ENCODE measurements at places on chromosomes 7 and 10.

DNA sequence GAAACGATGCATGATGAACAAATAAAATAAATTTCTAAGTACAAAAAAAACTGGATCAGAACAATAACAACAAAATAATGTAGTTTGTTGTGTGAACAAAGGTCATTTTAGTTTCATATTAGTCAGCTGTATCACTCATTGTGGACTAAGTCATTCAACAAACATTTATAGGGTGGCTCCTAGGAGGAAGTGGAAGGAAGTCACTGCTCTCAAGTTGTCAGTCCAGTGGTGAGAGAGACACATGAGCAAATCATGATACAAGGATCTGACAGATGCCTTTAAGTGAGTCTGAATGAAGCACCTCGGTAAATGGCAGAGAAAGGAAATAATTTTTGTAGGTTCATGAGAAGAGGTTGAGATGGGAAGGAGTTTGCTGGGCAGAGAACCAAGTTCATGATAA is 56.8 kb downstream of the EPDR1 start:
- no peak for DNase-seq

DNA sequence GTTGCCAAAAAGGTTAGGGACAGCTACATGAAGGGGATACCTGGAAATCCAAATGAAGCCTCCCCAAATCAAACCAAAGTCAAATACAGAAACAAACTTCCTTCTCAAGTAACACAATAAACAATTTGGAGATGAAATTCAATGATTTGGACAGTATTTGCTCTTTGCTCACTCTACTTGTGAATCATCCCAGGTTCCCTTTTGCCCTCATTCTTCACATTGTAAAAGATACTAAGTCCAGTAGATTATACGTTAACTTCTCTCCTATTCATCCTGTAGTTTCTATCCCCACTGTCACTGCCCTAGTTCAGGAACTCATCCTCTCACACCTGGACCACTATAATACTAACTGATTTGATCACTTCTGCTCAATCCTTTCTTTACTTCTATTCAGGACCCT is 28.3 kb downstream of the FZD1 start:
- DNase-seq, result no peak

- no peak for DNase-seq
These were observed at the start of gene HGF for GRCh38 chr7:81769891-81770727. Gene HGF, minus strand, starts transcription at chr7:81770047. Its CDS starts 76 bp downstream, at chr7:81769971.

- DNase-seq, result no peak
These were observed 220.8 kb downstream of the PHF14 start for GRCh38 chr7:11194492-11194891.

GRCh38 chr7:80732630-80733029 is 94.2 kb downstream of the CD36 start:
- DNase-seq, result no peak

DNA sequence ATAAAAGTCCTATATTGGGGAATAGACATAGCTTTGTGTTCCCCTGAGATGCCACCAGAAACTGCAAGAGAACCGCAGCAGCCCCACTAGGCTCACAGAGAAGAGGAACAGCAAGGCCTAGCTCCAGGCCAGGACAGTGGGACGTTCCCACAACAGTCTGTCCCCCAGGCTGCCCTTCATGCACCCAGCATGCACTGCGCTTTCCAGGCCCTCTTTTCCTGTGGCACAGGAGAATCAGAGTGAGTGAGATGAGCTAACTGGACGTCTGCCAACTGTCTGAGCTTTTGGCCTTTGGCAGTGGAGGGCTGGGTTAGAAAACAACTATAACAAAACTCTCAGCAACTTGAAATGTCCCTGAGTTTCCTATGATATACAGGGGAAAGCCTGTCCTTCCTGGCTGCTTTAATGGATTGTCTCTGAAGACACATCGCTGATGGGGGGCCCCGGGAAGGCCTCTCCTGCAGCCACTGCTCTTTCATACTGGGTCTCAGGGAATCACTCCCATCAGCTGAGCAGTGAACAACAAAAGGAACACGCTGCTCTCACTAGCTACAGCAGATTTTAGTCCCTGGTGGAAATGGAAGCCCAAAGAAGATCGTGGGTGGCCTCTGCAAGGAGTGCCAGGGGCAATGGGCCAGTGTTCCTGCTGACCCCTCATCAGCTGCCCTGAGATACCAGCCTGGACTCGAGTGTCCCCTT is 53.5 kb downstream of the PODXL start:
- DNase-seq, result no peak

DNA sequence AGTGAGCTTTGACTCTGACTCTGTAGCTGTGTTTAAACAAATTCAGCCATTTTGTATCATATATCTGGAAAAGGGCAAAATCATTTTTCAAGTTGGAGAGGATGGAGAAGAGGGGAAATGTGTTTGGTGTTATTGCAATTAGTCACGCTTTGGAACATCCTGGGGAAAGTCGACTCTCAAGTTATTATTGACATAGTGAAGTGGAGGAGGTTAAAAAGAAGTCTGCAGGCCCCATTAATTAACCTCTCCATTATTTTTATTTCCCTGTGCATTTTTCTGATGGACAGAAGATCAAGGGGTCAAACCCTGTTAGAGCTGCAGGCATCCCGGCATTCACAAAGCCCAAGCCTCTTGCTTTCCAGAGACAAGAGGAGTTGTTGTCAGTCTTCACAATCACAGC is 132.6 kb downstream of the TEX36 start:
- no peak for DNase-seq

DNA sequence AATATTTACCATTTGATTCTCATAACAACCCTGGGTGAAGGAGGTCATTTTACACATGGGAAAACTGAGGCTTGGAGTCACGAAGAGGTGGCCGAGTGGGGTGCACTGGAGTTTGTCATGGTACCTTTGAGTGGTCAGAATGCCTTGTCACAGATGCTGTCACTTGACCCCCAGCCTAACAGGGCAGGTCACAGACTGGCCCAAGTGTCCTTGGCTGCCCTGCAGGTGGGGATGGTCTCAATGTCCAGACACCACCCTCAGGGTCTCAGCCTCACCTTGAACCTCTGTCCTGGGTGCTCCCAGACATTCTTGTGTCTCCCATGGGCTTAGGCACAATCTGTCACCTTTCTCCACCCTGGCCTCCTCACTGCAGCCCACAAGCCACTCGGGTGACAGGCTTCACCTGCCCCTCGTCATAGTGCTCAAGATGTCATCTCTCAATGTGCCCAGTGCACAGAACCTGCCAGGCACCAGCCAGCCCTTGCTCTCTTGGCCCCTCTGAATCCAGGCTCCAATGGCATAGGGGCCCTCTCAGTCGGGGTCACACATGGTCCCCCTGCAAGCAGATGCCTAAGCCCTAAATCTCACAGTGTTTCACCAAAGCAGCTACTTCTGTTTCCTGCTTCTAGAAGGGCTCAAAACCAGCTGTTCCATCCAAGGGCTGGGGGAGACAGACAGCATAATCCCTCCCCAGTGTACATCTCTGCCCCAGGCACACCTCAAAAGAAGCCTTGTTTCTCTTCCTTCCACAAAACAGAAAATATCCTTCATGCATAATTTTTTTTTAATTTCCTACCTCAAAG is 76.8 kb upstream of the NANOS1 start:
- DNase-seq, result no peak

DNA sequence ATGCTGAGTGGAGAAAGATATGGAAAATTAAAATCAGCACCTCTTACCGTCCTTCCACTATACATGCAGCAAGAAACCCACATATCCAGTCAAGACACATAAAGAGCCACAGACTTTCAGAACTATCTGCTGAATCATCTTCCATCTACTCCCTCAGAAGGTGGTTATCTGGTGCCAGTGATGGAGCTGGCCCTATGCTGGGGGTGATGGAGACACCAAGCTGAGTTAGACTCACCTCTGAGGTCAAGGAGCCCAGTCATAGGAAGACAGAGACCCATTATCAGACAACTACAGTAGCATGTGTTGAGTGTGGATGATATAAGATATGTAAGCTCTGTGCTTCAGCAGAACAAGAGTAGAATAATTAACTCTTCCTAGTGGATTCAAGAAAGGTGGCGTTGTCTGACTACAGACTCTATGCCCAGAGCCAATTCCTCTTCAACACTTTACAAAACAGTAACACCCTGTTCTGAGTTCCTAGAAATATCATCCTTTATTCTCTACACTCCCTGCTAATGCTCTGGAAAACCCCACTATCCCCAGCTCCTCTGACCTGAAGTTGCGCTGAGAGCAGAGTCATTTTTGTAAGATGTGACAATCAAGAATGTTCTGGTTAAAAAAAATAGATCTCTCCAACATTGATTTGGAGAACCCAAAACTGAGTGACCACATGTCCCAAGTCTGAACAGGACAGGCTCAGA is 14.3 kb downstream of the CYP3A5 start:
- no peak for DNase-seq

GRCh38 chr10:78392197-78392596 is 358.5 kb downstream of the RPS24 start:
- no peak for DNase-seq

DNA sequence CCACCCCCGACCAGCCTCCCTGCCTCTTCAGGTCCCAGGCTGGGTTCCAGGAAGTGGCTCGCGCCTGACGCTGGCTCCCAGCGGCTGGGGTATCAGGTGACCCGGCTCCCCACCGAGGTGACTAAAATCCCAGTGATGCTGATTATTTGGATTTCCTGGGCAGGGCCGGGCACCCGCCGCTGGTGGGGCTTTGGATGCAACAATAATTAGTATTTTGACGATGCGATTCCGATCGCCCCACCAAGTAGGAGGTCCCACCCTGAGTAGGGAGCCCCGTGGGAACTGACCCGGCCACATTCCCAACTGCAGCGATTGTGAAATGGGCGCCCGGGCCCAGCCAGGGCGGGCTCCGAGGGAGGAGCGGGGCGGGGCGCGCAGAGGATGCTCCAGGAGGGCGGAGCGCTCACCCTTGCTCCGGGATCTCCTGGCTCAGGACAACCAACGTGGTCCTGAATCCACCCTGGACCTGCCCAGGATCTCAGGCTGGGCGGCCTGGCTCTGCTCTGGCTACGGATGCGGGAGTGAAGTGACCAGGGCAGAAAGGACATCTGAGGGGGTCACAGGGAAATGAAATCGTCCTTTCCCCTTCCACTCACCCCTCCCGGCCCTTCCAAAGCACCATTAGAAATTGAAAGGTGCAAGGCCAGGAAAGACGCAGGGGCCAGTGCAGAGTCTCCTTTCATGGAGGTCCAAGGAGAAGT is 32.6 kb downstream of the DUSP5 start:
- DNase-seq, result no peak

GRCh38 chr7:140358024-140358411 is 40.3 kb downstream of the SLC37A3 start:
- DNase-seq, result no peak

All from activated CD8-positive, alpha-beta memory T cell treated with anti-CD3 and anti-CD28 coated beads for 1 hour (primary cell).